Upper lobe of left lung (tissue), 6 donors: ENCODE measurements at places on chromosomes 7 and 10.

GRCh38 chr10:120823266-120823665 is 27.9 kb upstream of the WDR11 start:
- DNase-seq = no peak

DNA sequence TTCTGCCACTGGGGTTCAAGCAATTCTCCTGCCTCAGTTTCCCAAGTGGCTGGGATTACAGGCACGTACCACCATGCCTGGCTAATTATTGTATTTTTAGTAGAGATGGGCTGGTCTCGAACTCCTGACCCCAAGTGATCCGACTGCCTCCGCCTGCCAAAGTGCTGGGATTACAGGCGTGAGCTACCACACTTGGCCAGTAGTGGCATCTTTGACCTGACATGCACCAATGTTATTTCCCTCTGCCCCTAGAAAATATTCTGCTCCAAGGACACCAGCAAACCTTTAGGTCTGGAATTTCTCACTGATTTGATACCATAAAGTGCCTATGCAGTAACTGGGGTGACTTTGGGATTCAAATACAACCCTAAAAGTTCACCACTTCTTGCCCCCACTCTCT is 179.4 kb downstream of the ARID5B start:
- DNase-seq = no peak

DNA sequence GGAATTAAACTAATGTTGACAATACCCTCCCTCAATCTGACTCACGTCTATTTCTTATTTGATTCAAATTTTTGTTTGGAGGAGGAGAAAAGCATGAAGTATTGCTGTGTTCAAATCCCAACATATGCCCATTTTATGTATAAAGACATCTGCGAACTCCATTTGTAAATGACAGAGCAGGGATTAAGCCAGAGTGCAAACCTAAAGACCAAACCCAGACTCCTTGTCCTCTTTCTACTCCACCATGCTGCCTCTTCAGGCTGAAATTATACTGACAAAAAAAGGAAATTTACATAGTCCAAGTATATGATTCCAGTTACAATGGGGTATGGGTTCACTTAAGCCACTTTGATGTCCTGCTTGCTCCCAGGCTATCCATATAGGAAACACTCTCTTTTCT is 383.1 kb downstream of the ADRA2A start:
- no peak for DNase-seq

DNA sequence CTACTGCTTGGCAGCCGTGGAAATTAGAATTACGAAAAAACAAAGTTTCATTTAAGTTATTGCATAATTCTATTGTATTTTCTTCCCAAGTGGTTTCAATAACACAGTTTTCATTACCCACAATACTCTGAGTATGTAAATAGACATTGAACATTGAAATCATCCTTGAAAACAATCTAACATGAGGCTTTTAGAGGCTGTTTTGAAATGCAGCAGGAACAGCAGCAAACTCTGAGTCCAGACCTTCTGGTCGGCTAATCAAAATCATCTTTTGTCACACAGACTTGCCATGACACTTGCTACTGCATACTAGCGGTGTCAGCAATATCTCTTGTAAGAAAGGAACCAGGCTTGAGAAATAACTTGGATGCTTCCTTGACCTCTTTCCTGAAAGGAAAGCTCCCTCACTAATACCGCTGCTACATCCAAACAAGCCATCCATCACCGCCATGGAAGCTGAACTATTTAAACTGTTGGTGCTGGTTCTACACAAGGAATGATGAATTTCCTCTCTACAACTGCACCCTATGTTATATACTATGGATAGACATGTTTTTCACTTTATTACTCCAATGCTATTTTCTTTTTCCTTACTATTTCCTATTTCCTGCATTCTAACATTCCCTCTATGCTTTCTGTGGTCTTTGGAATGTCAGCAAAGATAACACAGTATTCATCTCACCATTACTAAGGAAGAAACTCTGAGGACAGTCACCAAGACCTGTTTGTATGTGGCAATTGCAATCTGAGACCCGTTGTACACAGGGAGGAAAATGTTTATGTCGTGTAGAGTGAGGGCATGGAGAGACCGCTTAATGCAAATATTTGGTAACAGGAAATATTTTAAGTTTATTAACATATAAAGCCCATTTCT is 130.8 kb downstream of the ITGA8 start:
- DNase-seq = no peak

GRCh38 chr10:15754937-15755336 is 35.2 kb upstream of the ITGA8 start:
- DNase-seq = no peak

- DNase-seq = no peak
These were observed 351.9 kb upstream of the LRGUK start for GRCh38 chr7:133775201-133775600.

- no peak for DNase-seq
These were observed 95.4 kb downstream of the TBXAS1 start for GRCh38 chr7:139924461-139924860.

GRCh38 chr7:134920026-134920753 is 66.1 kb upstream of the AGBL3 start:
- DNase-seq = no peak

GRCh38 chr7:144672869-144673268 is 163.0 kb downstream of the TPK1 start:
- DNase-seq = no peak

GRCh38 chr7:80641548-80641947 is 3.1 kb downstream of the CD36 start:
- no peak for DNase-seq

- DNase-seq = no peak
These were observed 7.6 kb upstream of the ELN start for GRCh38 chr7:74020390-74020789.

DNA sequence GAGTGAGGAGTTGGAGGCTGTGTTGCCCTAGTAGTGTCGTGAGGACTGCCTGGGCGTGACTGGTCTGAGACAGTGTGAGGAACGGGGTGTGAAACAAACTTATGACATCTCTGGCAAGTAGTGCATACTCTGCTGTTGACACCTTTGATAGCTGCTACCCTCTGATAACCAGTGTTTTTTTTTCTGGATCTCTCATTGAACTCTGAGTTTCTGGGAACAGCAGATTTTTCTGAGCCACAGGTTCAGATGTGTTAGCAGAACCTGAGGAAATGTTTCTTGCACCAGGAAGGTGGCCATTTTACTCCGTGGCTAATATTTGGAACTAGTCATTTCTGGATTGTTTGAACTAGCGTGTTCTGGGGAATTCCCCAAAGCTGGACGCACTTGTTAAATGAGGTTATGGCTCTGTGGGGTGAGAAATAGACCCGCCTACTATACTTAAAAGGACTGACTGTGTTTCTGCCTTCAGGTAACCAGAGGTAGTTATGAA is 52.9 kb downstream of the AUTS2 start:
- DNase-seq = no peak

DNA sequence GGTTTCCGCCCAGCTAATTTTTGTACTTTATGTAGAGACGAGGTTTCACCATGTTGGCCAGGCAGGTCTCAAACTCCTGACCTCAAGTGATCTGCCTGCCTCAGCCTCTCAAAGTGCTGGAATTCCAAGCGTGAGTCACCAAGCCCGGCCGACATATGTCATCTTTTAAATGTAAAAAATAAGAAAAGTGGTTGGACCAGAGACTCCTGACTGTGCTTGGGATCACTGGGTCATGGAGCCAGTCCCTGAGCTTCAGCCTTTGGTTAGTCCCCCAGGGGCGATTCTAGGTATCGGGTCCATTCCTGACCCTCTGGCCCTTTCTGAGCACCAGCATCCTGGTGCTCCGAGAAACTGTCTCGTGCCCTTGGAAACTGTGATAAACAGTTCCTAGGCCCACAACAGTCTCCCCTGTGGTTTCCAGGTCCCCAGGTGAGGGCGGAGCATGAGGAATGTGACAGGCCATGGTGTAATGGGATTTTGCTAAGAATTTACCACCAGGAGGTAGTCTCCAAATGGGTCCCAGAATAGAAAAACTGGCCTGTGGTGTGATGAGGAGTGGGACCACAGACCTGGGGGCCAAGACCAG is 32.8 kb downstream of the UBTD1 start:
- DNase-seq = no peak

- no peak for DNase-seq
These were observed 3.3 kb upstream of the NPTX2 start for GRCh38 chr7:98613601-98614425.

DNA sequence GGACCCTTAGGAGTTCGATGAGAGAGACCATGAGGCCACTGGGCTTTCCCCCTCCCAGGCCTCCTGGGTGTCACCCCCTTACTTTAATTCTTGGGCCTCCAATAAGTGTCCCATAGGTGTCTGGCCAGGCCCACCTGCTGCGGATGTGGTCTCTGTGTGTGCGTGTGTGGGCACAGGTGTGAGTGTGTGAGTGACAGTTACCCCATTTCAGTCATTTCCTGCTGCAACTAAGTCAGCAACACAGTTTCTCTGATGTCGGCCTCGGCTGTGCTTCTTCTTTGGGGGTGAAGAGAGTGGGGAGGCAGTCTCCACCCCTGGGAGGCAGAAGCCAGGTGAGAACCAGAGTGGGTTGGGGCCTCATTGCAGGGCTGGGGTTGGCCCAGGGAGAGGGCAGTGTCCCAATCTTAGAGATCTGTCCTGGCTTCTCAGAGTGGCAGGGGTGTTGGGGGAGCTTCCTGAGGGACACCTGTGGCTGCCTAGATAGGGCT is 1.5 kb downstream of the PVRIG start:
- DNase-seq = peak; percentile 37

DNA sequence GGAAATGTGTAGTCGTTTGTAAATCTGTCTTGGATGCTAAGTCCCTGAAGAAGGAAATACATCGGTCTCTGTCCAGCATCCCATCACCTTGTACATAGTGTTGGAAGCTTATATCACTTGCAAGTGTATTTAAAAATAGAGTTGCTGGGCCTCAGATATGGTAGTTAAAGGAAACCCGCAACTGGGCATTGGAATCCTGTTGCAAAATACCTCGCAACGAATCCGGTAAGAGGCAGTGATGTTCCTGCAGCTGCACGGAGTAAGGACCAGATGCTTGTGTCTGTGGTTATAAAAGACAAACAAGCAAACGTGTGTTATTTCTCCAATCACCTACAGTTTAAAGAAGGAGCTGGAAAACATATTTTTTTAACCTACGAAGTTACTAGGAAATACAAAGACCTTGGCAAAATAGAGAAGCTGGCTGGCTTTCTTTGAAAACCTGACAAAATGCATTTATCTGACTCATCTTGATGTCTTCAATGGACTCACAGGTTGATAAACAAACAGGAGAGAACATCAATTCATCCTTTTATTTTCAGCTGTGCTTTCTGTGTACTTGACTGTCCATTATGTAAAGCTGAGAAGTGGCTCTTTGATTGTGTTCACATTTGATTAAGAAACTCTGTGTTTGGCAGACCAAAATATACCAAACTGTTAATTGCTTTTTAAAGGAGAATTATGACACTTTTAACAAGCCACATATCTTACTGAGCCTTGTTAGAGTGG is 326.4 kb downstream of the SFMBT2 start:
- no peak for DNase-seq

- DNase-seq = no peak
These were observed 28.6 kb downstream of the PARD3 start for GRCh38 chr10:34786464-34786863.

- DNase-seq = no peak
These were observed 161.2 kb downstream of the PCLO start for GRCh38 chr7:83001362-83002040.

DNA sequence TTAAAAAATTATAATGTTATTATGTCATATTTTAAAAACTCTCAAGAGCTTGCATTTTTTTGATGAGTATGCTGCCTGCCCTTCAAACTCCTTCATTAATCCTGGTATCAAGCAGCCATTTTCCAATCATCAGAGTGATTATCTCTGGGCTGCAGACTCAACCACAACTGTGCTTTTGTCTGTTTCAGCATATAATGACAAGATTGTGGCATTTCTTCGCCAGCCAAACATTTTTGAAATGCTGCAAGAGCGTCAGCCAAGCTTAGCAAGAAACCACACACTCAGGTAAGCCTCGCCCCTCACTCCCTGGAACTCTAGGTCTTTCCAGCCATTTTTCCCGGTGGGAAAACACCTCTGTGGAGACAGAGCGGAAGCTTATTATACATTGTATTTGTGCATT is 90.0 kb upstream of the STK17A start:
- DNase-seq = no peak

DNA sequence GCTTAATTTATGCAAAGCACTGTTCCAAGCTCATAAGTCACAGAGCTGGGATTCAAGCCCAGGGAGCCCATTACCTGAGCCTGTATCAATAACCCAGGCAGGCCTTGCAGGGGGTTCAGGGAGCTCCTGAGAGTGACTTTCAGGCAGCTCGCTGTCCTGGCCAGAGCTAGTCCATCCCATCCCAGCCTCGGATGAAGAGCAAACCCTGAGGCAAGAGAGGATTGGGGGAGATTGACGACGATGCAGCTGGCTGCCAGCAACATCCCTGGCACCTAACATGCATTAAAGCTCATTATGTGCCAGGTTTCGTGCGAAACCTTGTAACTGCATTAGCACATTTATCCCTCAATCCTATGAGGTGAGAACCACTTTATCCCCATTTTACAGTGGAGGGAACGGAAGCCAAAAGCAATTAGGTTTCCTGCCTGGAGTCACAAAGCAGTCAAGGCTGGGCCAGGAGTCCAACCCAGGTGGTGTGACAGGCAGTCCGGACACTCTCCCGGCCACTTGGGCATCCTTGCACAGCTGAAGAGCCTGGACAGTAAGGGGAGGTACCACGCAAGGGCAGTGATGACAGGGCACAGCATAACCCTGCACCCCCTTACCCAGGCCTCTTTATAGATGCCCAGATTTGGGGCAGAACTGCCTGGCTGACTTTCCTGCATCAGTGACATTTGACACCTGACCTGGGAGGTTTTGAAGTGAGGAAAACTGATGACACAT is 129.8 kb upstream of the CHST15 start:
- no peak for DNase-seq

DNA sequence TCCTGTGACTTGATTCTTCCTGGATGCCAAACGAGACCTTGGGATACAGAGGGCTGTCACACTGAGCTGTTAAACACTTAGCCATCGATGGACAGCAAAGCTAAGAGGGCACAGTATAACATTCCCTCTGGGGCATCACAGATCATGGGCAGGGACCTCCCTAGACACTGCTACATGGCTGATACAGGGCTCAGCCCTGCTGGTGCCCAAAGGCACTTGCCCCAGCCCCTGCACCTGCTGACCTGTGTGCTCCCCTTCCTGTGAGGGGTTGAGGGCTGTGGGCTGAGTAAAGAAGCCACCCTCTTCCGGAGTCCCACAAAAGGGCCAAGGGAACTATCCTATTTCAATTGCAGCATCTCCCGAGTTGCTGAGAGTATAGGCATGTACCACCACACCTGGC is 337.9 kb downstream of the EXOC4 start:
- peak; percentile 6 for DNase-seq
